ENCODE measurements at places on chromosomes 3 and 15.
A peak's percentile ranks its signal among the peaks of the same experiment; 100 is the strongest.

DNA sequence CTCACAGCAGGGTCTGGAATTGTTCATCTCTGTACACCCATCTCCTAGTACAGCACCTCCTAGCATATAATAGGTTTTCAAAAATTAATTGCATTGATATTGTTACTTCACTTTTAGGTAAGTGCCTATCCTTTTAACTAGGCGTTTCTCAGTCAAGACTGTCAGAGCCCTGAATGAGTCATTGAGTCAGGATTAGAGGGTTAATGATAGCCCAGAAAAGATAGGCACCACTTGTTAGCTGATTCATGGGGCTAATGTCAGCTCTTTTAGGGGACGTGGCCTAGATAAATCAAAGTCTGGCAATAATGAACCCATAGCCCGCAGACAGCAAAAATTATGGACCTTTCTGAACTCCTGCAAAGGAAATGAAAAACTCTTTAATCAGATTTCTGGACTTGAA lies 42.9 kb downstream of the TIMP4 start:
- DNase-seq = no peak

DNA sequence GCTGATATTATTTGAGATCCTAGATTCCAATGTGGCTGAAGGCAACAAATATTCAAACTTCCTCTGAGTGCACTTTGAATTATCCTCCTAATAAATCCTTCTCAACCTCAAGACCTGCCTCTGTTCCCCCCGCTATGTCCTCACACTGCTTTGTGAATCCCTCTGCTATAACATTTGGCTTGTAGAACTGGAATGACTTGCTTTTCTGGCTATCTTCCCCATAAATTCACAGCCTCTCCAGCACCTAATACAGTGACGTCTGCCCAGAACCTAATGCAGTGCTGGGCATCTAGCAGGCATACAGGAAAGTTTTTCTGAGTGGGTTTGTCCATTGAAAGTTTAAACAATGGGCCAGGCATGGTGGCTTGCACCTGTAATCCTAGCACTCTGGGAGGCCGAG lies 643.9 kb upstream of the ADAMTS9 start:
- DNase-seq = no peak

GRCh38 chr3:124043023-124043422 lies 51.1 kb upstream of the ROPN1 start:
- DNase-seq = no peak

DNA sequence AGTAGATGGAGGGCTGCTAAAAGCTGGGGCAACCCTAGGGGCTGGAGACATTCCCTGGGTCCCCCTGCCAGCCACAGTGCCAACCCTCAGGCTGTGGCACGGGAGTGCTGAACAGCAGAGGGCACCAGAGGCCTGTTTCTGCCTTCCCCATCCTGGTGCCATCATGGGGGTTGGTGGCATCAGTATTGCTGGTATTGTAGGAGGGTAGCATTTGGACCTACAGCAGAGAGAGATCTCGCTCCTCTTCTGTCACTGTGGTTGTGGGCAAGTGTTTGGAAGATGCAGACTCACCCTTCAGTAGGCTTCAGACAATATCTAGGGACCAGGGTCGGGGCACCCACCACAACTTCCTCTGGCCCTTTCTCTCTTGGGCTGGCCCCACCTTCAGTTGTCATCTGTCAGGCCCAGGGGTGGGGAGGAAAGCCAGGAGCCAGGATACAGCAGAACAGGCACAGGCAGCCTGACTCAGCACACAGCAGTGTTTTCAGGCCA lies 123.5 kb downstream of the RPLP1 start:
- peak; percentile 81 for DNase-seq

- DNase-seq = no peak
Measured at GRCh38 chr3:171825222-171825828, 15.0 kb upstream of the PLD1 start.

- DNase-seq = no peak
Measured at GRCh38 chr15:101185336-101185735, 66.5 kb downstream of the CHSY1 start.

GRCh38 chr3:158841387-158841786 lies 39.5 kb downstream of the MFSD1 start:
- DNase-seq = no peak
